NCI-H774 (cell line): ENCODE measurements at places on chromosomes 7 and 10.

DNA sequence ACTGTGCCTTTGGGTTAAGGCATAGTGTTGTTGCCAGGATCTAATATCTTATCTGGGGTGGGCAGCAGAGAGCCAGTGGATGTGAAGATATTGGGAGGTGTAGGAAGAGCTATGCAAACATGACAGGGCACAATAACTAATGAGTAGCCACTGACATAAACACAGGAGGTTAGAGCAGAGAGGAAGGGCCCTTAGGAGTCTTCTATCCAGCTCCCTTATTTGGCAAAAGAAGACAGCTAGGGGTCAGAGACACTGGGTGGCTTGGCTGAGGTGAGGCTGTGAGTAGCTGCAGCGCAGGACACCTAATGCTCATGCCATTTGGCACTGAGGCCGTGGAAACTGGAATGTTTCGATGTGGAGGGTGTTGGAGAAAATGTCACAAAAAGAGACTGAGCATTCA lies 176.3 kb upstream of the TCF7L2 start:
- DNase-seq: no peak

- DNase-seq: no peak
Measured at GRCh38 chr10:128053356-128053755, 72.9 kb downstream of the MKI67 start.

GRCh38 chr7:171912-172515 lies 20.4 kb upstream of the FAM20C start:
- no peak for DNase-seq

DNA sequence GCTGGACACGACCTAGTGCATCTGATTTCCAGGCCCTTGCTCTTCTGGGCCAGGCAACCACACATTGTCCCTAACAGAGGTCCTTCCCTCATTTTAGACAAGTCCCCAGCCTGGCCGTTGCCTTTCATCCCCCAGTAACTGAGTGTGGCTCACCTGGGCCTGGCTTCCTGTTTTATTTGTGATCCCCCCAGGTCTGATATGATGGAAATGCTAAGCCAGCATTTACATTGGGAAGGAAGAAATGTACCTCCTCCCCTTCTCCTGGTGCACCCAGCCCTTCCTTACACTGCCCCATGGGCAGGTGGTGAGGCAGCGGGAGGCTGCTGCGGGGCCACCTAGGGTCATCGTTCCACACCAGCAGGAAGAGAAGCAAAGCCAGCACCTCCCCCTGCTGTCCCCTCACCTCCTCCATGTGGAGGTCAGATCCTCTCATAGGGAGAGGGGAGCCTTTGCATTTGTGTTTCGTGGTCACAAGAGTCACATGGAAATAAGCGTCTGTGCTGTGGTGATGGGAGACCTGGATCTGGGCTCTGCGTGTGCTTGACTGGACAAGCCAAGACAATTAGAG lies 108.8 kb downstream of the GLRX3 start:
- DNase-seq: no peak

DNA sequence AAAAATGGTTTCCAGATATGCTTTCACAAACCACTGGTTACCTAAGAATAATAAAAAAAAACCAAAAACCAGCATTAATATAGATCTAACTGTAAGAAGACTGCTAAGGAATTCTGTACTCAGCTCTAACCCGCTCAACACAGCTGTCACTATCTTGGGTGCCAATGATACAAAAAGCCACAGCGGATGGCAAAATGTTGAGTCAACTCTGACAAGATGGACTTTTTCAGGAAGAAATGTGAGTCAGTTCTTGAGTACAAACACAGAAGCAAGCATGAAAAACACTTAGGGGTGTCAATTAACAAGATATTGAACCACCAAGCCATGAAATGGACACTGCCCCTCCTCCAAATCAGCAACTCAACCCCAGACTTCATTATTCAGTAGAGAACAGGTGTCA lies 55.0 kb downstream of the CTTNBP2 start:
- DNase-seq: no peak

- no peak for DNase-seq
Measured at GRCh38 chr7:134459981-134460380, 1.1 kb upstream of the AKR1B1 start.

GRCh38 chr10:94238006-94238617 lies 124.6 kb downstream of the NOC3L start:
- no peak for DNase-seq

DNA sequence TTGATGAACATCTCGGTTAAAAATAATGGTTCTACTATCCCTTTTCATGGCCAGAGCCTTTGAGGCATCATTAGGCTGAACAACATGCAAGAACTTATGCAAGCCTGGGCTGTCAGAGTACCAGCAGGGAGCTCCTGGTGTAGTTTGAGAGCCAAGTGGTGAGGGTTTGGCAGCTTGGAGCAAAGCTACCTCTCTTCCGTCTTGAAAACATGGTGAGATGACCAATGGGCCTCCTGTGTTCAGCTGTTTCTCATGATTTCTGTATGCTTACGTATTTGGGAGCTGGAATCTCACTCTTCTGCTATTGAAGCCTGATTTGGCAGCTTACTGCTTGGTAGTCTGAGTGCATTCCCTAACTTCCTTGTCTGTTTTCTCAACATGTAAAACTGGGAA lies 150.4 kb downstream of the CXCL12 start:
- DNase-seq: no peak

DNA sequence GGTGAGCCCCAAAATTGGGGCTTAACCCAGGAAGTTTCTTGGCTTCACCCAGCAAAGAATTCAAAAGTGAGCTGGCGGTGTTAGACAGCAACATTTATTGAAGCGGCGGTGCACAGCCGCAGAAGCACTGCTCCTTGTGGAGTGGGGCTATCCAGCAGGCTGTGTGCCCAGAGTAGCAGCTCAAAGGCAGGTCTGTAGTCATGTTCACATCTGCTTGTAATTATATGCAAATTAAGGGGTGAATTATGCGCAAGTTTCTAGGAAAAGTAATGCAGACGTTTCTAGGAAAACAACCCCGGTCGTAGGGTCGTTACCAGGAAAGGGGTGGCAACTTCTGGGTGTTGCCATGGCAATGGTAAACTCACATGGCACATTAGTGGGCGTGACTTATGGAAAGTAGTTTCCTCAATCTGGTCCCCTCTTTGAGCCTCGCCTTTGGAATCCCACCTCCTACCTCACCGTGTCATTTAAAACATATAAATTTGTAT lies 13.7 kb upstream of the KBTBD2 start:
- DNase-seq: no peak

- no peak for DNase-seq
Measured at GRCh38 chr7:158030566-158030965, 557.1 kb downstream of the PTPRN2 start.

- DNase-seq: no peak
Measured at GRCh38 chr7:142616121-142616643, 133.1 kb upstream of the PRSS1 start.

GRCh38 chr10:48748573-48748972 lies 63.9 kb downstream of the WDFY4 start:
- no peak for DNase-seq

DNA sequence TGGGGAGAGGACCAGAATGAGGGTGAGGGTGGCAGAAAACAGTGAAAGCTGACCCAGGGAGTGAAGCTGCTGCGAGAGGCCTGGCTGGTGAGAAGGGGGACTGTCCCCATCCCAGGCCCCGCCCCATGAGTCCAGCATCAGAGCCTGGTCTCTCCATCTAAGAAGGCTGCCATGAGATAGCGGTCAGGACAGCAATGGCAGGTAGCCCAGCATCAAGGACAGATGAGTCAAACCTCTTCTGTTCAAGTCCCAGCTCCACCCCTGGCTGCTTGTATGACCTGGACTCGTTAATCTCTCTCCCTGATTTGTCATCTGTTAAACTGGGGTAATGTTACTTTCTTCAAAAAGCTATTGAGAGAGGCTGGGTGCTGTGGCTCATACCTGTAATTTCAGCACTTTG lies 22.2 kb downstream of the GPNMB start:
- DNase-seq: no peak
